ENCODE measurements at places on chromosomes 12 and 14.

DNA sequence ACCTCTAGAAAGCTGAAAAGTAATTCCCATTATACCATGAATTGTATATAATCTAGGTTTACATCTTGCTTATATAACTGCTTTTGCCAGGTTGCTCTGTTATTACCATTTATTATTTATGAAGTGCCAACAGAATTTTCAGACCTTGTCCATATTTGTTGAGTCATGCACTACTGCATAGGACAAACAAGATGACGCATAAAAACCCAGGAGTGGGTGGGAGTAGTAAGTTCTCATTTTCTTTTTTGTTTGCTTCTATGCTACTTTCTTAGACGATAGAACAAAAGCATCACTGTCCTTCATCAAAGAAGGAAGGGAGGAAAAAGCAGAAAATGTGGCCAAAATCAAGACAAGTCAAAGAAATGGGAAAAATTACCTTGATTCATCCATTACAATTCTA is 119.0 kb upstream of the RASSF8 start:
- no peak for DNase-seq

- peak; percentile 31 for DNase-seq
Observed at GRCh38 chr12:121894633-121895032, 6.0 kb downstream of the PSMD9 start.

DNA sequence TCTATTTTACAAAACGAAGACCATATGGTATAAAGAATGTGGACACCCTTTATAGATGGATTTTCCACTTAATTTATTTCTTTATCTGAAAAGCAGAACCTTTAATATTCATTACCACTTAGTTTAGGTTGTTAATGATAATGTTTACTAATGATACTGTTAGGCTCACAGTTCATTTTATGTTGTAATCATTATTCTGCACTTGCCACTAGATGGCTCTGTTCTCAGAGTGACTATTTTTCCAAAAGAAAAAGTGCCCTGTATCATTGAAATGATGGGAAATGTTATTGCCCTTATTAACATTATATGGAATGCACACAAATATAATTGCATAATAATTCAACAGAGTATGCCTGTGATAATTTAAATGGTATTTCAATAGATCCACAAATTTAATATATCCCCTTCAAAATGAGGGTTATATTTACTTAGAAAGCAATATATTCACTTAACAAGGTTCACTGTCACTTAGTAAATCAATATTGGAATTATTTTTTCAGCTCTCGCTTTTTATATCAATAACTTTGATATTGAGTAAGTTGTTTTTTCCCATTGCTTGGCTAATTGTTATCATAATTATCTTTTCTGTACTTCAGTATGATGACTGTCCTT is 95.7 kb downstream of the PDE3A start:
- DNase-seq = no peak

GRCh38 chr12:123522164-123522563 is 11.4 kb downstream of the RILPL1 start:
- no peak for DNase-seq

Data from NCI-H2227 treated with DMSO at 0.1 percent for 48 hours (cell line).